KBM-7 (cell line): ENCODE measurements at places on chromosomes 1 and 21.

DNA sequence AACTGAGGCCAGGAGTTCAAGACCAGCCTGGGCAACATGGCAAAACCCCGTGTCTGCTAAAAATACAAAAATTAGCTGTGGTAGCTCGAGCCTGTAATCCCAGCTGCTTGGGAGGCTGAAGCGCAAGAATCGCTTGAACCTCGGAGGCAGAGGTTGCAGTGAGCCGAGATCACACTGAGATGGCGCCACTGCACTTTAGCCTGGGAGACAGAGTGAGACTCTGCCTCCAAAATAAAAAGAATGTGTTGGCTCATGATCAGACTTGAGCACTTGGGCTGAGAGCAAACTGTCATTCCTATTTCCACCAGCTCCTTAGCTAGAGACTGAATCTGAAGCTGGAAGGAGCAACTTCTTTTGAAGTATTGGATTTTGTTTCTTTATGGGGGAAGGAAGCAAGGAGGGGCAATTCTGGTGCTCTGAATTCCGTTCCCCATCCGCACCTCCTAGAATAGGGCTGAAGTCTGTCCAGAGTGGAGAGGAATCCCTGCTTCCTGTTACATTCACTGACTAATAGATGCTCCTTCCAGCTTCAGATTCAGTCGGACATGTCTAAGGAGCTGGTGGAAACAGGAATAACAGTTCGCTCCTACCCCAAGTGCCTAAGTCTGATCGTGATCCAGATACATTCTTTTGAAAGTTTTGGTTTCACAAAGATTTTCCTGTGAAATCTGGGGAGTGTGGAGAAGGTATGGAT is 3.8 kb downstream of the ZNF672 start:
- peak; percentile 82 for DNase-seq

GRCh38 chr1:178774263-178774662 is 49.2 kb downstream of the RALGPS2 start:
- peak; percentile 37 for DNase-seq

DNA sequence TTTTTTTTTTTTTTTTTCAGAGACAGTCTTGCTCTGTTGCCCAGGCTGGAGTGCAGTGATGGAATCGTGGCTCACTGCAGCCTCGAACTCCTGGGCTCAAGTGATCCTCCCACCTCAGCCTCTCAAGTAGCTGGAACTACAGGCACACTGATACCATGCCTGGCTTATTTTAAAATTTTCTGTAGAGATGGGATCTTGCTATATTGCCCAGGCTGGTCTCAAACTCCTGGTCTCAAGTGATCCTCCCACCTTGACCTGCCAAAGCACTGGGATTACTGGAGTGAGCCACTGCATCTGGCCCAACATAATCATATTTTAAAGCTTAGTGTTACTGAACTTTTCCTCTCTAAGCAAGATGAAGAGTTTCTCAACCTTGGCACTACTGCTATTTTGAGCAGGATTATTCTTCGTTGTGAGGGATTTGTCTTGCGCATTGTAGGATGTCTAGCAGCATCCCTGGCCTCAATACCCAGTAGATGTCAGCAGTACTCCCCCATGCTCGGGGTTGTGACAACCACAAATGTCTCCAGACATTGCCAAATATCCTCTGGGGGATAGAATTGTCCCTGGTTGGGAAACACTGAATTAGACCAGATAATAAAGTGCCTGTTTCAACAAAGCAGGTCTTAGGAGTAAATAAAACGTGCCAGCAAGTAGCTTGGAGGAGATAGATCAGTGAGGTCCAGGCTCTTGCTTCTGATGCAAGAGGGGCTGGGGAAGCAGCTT is 15.1 kb upstream of the THRAP3 start:
- DNase-seq = peak; percentile 25

DNA sequence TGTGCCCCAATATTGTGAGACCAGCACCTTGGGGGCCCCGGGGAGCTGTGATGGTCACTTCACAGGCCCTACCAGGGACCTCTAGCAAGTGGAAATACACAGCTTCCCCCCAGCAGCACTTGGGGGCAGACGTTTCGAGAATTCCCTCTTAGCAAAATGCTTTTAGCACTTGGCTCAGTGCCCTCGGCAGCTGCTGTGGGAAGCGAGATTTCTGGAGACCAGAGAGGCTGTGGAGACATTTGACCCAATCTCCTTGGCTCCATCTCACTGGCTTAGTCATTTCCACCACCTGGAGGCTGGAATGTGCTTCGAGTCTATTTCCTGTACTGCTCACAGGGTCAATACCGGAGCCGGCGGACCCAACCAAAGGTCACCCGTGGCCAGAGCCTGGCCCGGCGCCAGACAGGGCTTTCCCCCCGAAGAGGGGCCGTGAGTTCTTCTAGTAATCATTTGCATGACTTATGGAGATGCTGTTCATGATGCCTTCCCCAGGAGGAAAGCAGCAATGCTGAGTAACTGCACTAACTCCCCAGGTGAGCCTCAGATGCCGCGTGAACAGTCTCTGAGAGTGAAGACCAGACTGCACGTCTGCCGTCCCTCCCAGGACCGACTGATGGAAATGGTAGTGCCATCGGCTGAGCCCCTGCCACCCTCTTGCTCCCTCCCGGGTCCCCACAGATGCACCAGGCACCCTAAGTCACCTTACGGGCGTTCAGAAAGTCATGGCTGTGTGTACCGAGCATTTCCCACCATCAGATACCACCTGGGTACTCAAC is 4.4 kb upstream of the C2CD2 start:
- DNase-seq = no peak

DNA sequence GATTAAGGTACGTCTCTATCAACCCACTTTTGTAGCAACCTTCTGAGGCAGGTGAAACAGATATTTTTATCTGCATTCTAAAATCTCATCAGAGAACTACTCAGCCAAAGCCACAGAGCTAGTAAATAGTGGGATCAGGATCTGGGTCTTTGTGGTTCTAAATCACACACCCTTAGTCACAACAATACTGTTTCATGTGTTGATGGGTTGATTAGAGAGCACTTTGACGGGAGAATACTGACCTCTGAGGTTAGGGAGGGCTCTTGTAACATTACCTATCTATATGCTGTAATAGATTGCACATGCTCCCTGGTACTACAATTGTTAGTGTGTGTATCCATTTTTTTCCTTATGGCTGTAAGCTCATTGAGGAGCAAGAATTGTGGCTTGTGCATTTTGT is 45.5 kb upstream of the CCDC190 start:
- DNase-seq = no peak

DNA sequence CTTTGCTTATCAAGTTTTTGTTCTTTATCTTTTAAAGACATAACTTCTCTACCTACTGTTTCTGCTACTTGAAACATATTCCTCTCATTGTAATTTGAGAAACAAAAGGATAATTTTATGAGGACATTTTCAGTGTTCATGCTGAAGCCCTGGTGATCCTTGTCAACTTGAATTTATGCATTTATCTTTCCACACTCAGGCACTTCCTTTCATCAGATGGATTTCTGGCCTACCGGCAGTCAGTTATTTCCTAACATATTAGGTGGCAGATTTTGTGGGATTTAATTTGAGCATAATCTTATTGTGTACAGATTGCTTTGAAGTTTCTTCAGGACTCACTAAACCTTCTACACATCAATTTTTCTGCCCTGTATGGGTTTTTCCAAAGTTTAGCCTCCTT is 75.0 kb downstream of the RGL1 start:
- no peak for DNase-seq

GRCh38 chr1:155794605-155795245 is 62.3 kb downstream of the GON4L start:
- no peak for DNase-seq

DNA sequence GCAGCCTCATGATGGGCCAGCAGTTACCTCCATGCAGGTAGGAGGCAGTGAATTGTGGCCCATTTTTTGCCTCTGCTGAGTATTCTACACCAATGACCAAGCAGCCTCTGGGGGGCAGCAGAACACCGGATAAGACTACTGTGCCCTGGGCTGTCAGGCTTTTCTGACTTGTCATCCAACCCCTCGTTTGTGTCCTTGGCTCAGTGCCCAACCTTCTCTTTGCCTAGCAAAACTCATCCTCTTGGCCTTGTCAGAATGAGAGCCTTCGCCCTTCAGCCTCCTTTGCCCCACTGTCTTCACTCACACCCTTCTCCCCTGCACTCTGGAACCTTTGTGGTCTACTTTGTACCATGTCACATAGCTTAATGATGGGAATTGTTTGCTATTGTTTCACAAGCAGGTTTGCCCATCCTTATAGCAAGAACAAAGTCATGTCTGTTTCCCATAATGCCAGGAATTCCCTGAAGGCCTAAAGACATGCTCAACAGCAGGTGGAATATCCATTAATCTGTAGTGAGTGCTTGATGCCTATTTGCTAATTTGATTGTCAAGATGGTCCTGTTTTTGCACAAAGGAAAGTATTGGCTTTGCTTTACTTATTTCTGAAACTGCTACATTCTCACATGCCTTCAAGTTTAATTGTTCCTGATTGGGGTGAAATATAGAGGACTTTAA is 255.9 kb downstream of the HHAT start:
- DNase-seq = peak; percentile 71

DNA sequence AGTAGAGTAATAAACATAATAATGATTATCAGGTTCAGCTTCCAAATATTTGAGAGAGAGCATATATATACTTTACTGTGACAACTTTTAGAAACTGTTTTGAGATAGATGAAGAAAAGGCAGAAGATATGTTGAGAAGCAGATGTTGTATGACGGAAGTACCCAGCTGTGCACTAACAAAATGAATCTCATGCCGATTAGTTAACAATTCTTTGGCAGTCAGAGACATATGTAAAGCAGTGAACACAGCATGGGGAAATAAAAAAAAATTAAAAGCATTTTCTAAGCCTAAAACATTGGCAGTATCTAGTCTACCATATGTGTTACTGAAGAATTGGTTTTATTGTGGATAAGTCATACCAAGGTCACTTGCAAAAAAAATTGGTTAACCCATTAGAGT is 51.8 kb downstream of the MAGI3 start:
- DNase-seq = no peak

DNA sequence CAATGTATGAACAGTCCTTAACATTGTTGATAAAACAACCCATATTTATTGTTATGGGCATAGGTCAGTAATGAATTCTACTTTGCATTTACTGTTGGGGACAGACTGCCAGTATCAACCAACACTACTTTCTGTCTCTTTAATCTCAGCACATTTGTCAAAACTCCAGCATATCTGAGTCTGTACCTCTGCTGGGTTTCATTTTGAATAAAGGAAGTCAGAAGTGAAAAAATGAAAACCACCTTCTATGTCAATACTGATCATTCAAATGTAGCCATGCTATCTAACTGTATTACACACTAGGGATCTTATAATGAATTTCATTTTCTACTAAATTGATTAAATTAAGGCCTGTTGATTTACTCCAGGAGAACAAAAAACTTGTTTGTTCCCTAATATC is 24.2 kb upstream of the CXADR start:
- no peak for DNase-seq

DNA sequence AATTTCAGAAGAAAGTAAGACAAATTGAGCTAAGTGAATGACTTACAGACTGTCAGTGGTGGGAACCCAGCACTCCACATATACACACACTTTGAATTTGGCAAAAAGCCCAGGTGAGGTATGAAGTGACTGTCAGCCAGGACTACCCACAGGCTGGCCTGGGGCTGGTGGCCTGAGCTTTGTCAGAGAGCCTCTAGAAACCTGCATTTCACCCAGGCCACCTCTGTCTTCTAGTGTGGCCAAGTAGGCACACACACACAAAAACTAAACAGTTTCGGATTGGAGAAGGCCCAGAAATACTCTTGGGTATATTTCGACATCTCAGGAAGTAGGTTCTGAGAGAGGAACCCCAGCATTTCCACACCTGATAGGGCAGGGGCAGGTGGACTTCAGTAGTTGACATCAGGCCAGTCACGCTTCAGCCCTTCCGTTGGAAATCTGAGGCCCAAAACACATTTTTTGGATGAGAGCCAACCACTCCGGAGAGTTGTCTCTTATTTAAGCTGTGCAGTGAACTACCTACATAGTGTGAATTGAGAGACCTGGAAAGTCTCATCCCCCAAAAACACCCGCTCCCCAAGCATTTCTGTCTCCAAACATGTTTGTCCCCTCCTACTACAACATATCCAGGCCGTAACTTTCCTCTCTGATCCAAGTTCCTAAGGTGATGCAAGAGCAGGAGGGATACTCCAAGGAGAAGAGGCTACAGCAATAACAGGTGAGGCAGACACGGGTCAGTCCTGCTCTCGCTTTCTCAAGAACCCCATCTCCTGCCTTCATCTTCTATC is 167.2 kb upstream of the PROX1 start:
- no peak for DNase-seq

GRCh38 chr1:206930210-206930798 is 8.6 kb upstream of the FCMR start:
- no peak for DNase-seq

DNA sequence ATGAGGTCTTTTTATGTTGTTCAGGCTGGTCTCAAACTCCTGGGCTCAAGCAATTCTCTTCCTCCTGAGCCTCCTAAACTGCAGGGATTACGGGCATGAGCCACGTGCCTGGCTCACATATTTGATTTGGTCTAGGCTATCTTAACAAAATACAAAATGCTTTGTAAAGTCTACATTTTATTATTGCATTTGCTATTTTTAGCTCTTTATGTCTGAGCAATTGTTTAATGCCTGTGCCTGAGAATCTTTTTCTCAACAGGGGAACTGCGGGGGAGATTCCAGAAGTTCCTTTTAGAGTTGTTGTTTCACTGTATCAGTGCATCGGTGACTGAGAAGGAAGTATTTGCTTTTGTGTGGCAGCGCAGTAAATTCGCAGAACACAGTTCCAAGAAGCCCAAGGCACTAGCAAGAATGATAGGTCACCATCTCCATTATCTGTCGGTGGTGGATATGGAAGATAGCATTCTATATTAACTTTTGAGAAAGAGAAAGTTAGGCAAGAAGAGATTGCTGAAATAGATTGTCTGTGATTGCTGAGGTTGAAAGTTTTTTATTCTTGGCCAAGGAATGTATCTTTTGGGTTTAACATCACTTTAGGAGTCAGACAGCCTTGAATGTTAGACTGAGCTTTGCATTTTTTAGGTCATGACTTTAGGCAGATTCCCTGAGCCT is 167.3 kb downstream of the PDE4B start:
- peak; percentile 47 for DNase-seq

- DNase-seq = peak; percentile 2
Observed at GRCh38 chr1:166080967-166081870, 85.6 kb downstream of the FAM78B start.

DNA sequence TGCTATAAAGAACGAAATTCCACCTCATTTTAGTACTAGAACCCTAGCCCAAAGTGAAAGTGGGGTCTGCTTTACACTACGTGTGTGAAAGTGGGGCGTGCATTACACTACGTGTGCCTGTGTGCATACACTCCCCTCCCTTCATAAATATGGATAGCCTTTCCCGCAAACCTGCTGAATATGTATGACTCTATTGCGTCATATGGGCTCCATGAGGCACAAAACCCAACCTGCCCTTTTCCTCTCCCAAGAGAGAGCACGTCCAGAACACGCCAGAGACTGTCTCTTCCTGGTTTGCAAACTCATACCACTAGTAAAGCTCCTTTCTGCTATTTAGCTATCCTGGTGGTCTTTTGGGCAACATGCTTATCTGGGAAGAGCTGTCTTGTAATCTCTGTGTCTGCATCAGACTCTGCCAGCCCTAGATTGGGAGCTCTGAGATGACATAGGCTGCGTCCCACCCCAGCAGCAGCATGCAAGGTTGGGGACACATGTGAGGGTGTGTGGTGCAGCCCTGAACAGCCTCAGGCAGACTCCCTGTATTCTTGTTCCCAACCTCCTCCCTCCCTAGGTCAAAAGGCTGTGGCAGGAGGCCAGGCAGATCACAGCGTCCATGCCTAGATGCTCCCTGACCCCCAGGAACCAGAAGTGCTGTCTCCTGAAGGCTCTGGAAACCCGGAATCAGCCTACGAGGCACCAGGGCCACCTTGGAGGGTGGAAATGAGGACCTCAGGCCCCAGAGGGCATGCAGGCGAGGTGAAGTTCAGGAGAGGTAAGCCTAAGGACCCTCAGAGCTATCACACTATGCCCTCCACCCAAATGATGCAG is 12.3 kb upstream of the PADI1 start:
- no peak for DNase-seq
